Type B pancreatic cell (in vitro differentiated cells): ENCODE measurements at places on chromosomes 13 and 19. TPM values are rescaled to one million over a fixed set of nuclear protein-coding genes. Genes with fewer than 3 reads are reported as not detected.

DNA sequence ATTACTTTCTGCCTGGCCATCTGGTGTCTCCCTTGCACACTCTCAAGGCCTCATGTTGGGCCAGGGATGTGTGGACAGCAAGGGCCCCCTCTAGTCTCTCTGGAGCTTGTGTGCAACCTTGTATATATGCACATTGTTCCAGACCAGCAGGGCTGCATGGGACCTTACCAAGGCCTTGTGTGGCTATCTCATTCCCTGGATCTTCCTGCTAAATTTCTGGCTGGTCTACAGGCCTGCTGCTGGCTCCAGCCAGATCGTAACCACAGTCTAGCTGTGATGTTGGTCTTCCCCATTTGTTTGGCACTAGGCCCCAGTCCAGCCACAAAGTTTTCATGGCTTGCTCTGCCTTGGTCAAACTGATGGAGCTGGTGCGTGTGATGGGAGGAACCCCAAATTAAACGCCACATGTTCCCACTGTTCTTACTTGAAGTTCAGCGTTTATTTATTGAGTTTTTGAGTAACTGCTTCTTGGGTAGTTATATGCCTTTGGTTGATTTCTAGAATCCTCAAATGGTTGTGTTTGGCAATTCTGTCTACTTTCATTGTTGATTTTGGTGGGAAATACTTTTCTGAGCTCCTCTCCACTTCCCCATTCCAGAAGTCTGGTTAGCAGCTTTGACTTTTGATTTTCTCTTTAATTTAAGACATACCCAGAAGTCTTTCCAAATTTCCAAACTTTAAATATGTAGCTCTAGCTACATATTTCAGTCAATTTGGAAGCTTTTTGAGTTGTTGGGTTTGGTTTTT is 56.4 kb downstream of the SIPA1L3 start:
- no peak for DNase-seq

KLK14 gene
- 0.29 and 0.43 TPM in 2 replicates for total RNA-seq

DNA sequence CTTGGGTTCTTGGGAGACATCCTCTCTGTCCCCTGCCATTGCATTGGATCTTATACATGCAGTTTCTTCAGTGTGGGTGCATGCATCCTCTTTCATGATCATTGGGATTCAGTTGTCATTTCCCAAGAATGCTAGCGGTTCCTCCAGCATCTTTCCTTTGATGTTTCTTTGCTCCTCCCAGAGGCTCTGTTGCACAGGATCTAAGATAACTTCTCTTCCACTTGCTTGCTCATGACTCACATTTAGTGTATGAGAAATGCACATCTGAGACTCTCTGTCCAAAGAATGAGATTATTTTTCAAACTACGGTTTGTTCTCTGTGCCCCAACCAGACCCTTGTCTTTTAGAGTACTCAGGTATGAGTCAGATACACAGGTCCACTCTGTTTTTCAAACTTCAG is 197.1 kb downstream of the NDFIP2 start:
- no peak for DNase-seq

DNA sequence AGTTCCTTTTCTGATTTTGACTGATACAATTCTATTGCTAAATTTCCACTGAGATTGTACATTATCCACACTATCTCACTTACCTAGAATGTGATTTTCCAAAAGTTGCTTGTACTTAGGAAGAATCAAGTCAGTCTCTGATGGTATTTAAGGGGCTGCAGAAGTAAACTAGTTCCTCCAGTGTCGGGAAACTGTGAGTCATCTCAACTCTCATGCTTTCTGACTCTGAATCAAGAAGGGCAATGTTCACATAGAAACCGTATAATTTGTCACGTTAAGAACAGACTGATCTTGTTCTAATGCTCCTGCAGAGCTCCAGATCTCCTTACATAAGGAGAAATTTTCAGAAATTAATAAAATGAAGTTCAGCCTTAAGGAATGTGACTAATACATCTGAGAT is 369.3 kb downstream of the KLF5 start:
- DNase-seq: no peak

GRCh38 chr19:4267101-4267900 is 11.8 kb upstream of the SHD start:
- DNase-seq: no peak

TJP3 gene
- 20.0 and 53.8 TPM in 2 replicates for total RNA-seq

DNA sequence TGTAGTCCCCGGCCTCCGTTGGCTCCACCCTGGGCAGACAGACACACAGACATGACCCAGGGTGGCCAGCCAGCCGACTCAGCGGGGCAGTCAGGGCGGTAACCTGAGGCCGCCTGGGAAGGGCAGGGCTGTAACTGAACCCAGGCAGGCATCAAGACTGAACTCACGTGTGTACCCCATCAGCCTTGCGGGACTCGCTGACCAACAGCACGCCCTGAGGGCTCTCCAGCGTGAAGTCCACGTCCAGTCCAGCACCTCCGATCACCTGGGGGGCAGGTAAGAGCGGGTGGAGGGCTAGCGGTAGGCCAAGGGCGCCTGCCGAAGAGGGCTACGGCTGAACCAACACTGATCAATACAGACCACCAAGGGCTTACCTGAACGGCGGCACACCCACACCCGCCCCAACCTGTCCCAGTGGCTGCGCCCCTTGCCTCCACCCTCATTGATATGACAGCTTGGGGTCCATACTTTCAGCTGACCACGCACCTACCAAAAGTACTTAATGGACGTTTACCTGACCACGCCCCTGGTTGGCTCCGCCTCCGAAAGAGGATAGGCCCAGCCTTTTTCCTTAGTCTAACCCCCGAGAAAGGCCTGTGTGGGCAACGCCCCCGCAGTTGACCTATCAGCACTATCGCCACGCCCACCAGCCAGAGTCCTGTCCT is 791 bp downstream of the TMED1 start:
- no peak for DNase-seq

GRCh38 chr19:23823952-23824389 is 65.3 kb upstream of the ZNF681 start:
- DNase-seq: no peak

DNA sequence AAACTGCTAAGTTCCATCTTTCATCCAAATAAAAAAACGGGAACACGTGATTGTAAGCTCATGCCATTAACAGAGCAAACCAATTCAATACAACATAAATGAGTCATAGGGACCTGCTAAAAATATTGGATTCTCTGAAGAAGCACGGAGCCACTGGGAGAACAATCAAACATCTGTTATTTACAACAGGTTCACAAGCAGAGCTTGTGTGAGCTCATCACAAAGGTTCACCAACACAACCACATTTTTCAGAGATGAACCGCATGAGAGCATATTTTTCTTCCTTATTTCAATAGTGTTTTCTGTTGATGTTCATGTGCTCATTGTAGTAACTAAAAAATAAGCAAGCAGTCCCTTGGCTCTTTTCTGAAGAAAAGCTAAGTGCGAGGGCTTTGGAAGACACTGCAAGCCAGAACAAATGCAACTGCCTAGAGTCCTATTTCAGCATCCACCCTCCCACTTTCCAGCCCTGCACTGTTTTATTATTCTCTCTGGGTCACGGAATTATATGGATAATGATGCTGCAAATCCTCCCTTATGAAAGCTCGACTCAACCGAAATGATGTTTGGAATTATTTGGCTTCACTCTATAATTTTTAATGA is 545.8 kb downstream of the LIG4 start:
- DNase-seq: no peak

GRCh38 chr13:40159736-40160135 is 504.3 kb downstream of the COG6 start:
- DNase-seq: no peak

CEP89 gene
- total RNA-seq: 29.1 and 37.7 TPM in 2 replicates

GRCh38 chr13:27043013-27043412 is 128.6 kb downstream of the USP12 start:
- no peak for DNase-seq

- DNase-seq: no peak
Observed at GRCh38 chr19:6963937-6964336, 57.3 kb downstream of the MBD3L2B start.

GRCh38 chr19:14413693-14414181 is 5.4 kb downstream of the DDX39A start:
- no peak for DNase-seq

DNA sequence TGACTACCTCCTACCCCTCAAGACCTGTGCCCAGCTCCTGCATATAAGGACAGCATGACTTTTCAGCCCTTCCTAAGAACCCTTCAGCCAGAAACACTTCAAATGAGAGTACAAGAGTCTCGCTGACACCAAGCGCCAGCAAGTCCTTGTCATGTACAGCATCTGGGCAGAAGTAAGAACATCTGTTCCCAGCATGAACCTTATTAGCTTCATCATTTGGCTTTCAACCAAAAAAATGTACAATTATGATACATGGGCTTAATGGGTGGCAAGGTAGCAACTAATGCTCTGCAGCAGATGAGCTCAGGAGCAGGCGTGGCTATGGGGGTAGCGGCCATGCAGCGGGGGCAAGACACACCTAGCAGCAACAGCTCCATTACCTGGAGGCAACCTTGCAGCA is 487.6 kb downstream of the COG6 start:
- DNase-seq: no peak

- no peak for DNase-seq
Observed at GRCh38 chr19:9058905-9059667, 27.8 kb upstream of the OR1M1 start.

DNA sequence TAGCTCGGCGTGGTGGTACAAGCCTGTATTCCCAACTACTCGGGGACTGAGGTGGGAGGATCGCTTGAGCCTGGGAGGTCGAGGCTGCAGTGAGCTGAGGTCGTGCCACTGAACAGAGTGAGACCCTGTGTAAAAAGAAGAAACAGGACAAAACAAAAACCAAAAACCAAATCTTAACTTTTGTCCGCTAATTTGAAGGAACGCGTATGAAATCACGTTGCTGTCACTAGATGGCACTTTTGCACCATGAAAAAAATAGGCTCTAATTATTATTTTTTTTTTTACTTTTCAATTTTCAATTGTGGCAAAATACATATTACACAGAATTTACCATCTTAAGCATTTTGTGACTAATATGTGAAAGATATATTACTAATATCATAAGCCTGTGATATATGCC is 17.6 kb upstream of the ZNF835 start:
- DNase-seq: no peak

ZNF573 gene
- 8.9 and 12.5 TPM in 2 replicates for total RNA-seq

DNA sequence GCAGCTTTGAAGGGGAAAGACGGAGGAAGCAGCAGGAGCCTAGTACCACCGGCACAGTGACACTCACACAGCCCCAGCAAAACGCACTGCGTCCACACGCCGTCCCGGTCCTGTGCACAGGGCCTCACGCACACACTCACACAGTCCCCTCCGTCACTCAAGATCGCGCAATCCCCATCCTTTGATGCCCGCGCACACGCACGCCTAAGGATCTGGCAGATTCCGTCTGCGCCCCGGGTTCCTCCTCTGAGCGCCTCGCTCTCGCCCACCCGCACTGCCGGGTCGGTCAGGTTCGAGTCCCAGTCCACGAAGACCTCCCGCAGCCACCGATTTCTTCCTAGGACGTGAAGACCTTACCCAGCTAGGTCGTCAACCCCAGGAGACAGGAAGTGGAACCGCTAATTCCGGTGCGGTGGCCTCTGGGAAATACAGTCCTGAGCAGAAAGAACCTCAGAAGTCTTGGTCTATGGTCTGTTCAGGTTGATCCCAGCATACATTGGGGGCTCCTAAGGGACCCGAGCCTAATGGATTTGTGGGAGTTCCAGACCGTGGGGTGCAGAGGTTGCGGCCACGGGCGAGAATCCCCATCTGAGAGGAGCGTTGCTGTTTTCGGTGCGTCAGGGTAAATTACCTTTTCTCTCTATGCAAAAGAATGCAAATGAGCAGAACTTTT is at the start of gene ZNF780B:
Gene ZNF780B, minus strand, starts transcription at position 400 of the 673 bp plus-strand sequence. CDS start 5,899 bp downstream, outside the sequence.
- peak; percentile 71 for DNase-seq
